ENCODE measurements at places on chromosomes 3 and 15. TPM values are rescaled to one million over a fixed set of nuclear protein-coding genes. Genes with fewer than 3 reads are reported as not detected.

The UBA7 gene
- total RNA-seq = 48.0 TPM

The RPL29 gene
- total RNA-seq = 617 TPM

The GOLGA6L7 gene
- not detected for total RNA-seq

The CAPN3 gene
- total RNA-seq = 2.6 TPM

The ESYT3 gene
- under 0.01 TPM for total RNA-seq

The FAM3D gene
- total RNA-seq = not detected

The FBLN2 gene
- 30.2 TPM for total RNA-seq

The EEF1AKMT4 gene
- 3.9 TPM for total RNA-seq

The NOX5 gene
- 0.64 TPM for total RNA-seq

The HRH1 gene
- 26.8 TPM for total RNA-seq

The DUOXA2 gene
- not detected for total RNA-seq

The VIPR1 gene
- total RNA-seq = not detected

The CPNE4 gene
- total RNA-seq = not detected

The UACA gene
- 160 TPM for total RNA-seq

The EAF2 gene
- 0.32 TPM for total RNA-seq

The FAM107A gene
- total RNA-seq = not detected

The PLS1 gene
- 1.6 TPM for total RNA-seq

The TUBGCP5 gene
- 31.1 TPM for total RNA-seq

The TRH gene
- not detected for total RNA-seq

The CA12 gene
- 8.1 TPM for total RNA-seq

The DTWD1 gene
- total RNA-seq = 20.9 TPM

The VPS18 gene
- 62.2 TPM for total RNA-seq

The SMAD6 gene
- 3.0 TPM for total RNA-seq

The LYZL4 gene
- total RNA-seq = not detected

The SNRPN gene
- total RNA-seq = 109 TPM

The CRABP1 gene
- not detected for total RNA-seq

The RPL4 gene
- 1,273 TPM for total RNA-seq

The TMEM212 gene
- not detected for total RNA-seq

The GPR27 gene
- not detected for total RNA-seq

The THPO gene
- total RNA-seq = 0.86 TPM

The GABRB3 gene
- 2.2 TPM for total RNA-seq

The GRK7 gene
- total RNA-seq = not detected

The TEX9 gene
- total RNA-seq = 2.9 TPM

The CCR3 gene
- not detected for total RNA-seq

The RAB6B gene
- total RNA-seq = 0.86 TPM

The OGG1 gene
- 32.2 TPM for total RNA-seq

The CLRN1 gene
- total RNA-seq = not detected

The DNAJC19 gene
- total RNA-seq = 42.3 TPM

The GLT8D1 gene
- 108 TPM for total RNA-seq

The COL6A5 gene
- under 0.01 TPM for total RNA-seq

The FEZF2 gene
- not detected for total RNA-seq

The PPP1R14D gene
- total RNA-seq = not detected

The BHLHE40 gene
- 53.5 TPM for total RNA-seq

The TGM4 gene
- total RNA-seq = not detected

The DAPK2 gene
- 8.2 TPM for total RNA-seq

The SQOR gene
- 81.6 TPM for total RNA-seq

The SYNPR gene
- total RNA-seq = not detected

The LMCD1 gene
- 170 TPM for total RNA-seq

The FOXL2NB gene
- 101 TPM for total RNA-seq

The KBTBD13 gene
- not detected for total RNA-seq

The CCDC80 gene
- total RNA-seq = 158 TPM

The CD276 gene
- 81.2 TPM for total RNA-seq

The FANCD2 gene
- 23.3 TPM for total RNA-seq

The LTK gene
- total RNA-seq = 1.6 TPM

The FOXB1 gene
- total RNA-seq = not detected

The RTP1 gene
- total RNA-seq = not detected

The PSTPIP1 gene
- not detected for total RNA-seq

The ST8SIA2 gene
- not detected for total RNA-seq

The ISLR gene
- total RNA-seq = 73.8 TPM

Data from fibroblast of villous mesenchyme (primary cell).